ENCODE measurements at places on chromosomes 5 and 9.

- DNase-seq = no peak
Observed at GRCh38 chr5:9920697-9921096, 290.5 kb upstream of the TAS2R1 start.

GRCh38 chr9:113574441-113575262 is 111.1 kb downstream of the RGS3 start:
- DNase-seq = no peak

DNA sequence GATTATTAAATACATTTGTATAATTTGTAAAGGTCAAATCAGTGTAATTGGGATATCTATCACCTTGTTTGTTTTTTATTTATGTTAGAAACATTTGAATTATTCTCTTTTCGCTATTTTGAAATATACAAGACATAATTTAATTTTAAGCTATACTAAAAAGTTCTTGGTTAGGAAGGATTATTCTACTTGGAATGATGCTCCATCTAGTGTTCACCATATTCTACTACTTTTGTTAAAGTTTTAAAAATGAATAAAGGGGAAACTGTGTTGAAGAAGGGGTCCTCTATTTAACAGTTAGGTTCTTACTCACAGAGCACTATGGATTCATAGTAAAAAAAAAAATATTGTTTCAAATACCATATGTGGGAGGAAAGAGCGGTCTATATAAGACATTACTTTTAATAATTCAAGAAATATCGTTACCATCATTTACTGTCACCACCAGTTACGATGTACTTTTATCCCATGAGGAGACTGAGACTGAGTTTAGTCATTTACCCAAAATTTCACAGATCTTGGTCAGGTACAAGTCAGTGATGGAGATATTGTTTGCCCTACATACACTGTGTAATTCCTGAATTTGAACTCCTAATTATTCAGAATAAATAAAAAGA is 6.3 kb upstream of the STOM start:
- no peak for DNase-seq

- DNase-seq = no peak
Observed at GRCh38 chr9:121233906-121234831, 32.5 kb upstream of the RAB14 start.

DNA sequence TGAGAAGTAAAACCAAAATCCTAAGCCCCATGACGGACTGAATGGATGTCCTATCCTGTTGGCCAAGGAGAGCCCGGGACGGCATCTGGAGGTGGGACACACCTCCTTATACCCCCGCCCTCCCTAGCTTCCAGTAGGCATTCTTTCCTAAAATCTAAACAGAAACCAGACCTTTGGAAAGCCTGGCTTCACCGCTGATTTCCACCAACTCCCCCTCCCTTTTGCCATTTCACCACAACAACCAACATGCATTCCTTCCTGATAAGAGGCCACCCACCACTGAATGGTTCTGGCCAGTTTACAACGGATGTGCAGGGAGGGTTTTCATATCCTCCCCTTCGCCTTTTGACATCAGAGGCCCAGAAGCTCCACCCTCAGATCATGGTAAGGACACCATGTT is 9.2 kb upstream of the RARS1 start:
- DNase-seq = no peak

GRCh38 chr5:74903165-74903787 is 37.1 kb upstream of the FAM169A start:
- no peak for DNase-seq

All from activated CD4-positive, alpha-beta T cell treated with anti-CD3 and anti-CD28 coated beads, Interleukin-2, amount 50 U/mL, for 24 hours (primary cell).